Activated naive CD4-positive, alpha-beta T cell (primary cell): ENCODE measurements at places on chromosomes 3 and 15.

DNA sequence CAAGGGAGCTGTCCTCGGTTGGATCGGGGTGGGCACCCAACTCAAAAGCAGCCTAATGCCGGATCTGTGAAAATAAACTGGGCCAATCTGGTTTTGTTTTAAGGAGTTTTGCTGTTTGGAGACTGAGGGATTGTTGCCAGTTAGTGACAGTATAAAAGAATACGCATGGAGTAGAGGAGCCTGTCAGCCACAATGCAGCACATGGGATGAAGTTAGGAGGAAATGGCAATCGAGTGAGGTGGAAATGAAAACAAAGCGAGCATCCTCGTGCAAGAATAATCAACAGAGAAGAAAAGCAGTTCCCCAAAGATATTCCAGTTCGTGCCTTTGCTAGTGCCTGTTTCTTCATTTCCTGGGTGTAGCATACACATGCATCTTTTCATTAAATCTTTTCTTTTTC, 108.4 kb upstream of the RORA start:
- no peak for DNase-seq

GRCh38 chr15:53580366-53580765, 179.1 kb downstream of the WDR72 start:
- no peak for DNase-seq

- DNase-seq = no peak
Observed at GRCh38 chr3:64091501-64091900, 68.2 kb upstream of the PSMD6 start.

DNA sequence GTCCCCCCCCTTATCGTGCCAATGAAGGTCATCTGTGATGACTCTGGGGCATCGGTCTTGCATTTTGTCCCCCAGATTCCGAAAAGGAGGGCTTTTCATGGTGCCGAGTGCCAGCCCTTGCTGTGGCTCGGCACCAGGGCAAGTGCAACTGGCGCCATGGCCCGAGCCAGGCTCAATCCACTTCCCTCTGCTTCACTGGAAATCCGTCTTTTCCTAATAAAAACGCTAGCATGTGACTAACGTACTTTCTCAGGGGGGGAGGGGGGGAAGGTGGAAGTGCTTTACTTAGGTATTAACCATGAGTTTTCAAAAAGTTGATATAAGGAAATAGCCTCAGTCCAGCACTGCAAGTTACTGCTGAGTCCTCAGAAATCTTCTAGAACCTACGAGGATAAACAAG, 20.5 kb downstream of the TRPM1 start:
- no peak for DNase-seq

DNA sequence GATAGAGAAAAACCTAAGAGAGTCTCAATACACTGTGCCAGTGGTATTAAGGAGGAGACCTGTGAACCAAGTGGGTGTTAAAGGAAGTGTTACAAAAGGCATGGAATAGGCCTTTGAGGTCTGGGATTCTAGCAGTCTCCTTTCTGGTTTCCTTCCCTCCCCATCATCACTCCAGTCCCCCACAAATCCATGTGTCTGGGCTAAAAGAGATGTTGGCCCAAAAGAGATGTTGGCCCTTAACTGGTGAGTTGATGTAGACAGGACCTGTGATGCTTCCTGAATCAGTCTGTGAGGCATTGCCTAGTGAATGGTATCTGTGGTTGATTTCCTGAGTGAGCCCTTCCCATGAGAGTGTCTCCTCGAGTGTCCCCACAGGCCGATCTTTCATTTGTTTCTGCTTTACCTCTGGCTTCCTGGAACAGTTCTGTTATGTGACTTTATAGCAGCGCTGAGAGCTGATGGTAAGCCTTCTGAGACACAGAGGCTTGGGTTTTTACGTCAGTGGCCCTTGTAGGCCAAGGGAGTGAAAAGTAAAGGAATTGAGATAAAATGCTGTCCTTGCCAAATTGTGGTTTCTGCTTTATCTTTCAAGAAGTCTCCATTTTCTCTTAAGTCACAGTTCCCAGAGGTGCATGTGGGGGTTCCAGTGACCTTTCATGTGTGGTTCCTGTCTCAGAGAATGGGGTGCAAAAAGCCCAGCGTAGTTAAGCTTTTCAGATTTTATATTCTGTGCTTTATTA, 87.8 kb downstream of the KLHL25 start:
- no peak for DNase-seq

DNA sequence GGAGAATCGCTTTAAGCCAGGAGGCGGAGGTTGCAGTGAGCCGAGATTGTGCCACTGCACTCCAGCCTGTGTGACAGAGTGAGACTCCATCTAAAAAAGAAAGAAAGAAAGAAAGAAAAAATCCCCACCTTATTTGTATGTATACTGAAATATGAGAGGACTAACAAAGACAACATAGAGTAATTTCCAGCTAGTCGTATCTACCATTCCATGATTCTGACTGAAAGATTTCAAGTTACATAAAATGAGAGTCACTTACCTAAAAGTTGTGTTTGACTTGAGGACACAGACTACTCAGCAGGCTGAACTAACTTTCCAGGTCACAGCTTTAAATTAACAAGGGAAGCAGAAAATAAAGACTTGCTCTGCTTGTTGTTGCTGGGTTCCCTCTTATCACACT, 18.8 kb upstream of the PRKCI start:
- no peak for DNase-seq

DNA sequence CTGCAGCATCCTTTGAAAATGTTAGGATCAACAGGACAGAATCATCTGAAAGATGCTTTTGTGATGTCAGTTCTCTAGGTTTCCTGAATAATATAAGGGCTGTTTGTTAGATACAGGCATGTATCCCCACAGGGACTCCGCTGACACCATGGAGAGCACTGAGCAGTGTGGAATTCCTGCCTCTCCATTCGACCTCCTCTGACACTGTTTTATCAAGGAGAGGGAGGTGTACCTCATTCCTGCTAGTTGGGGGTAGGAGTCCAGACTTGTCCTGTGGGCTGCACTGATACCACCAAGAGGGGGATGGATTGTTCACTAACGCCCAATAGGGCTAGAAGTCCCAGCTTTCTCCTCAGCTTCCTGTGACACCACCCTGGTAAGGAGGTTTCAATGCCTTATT, 46.6 kb downstream of the LARS2 start:
- DNase-seq = no peak
